Regular cardiac myocyte (primary cell): ENCODE measurements at places on chromosomes 6 and 20. TPM values are rescaled to one million over a fixed set of nuclear protein-coding genes. Genes with fewer than 3 reads are reported as not detected.

Gene FAM217A
- total RNA-seq = not detected in 2 replicates

Gene SUMO4
- 0.58 and 1.1 TPM in 2 replicates for total RNA-seq

Gene TBX18
- 37.5 and 49.8 TPM in 2 replicates for total RNA-seq

Gene TINAG
- total RNA-seq = not detected in 2 replicates

Gene VEGFA
- 241 and 811 TPM in 2 replicates for total RNA-seq

Gene PRRC2A
- 19.7 and 31.1 TPM in 2 replicates for total RNA-seq

Gene PDYN
- not detected in 2 replicates for total RNA-seq

Gene TAGAP
- not detected in 2 replicates for total RNA-seq

Gene ISM1
- total RNA-seq = not detected in 2 replicates

Gene HFE
- total RNA-seq = 13.0 and 14.2 TPM in 2 replicates
